Cerebellum (tissue), 4 donors: ENCODE measurements at places on chromosomes 5 and 9.

- no peak for DNase-seq
Measured at GRCh38 chr9:69020301-69021145, 6.6 kb upstream of the PRKACG start.

DNA sequence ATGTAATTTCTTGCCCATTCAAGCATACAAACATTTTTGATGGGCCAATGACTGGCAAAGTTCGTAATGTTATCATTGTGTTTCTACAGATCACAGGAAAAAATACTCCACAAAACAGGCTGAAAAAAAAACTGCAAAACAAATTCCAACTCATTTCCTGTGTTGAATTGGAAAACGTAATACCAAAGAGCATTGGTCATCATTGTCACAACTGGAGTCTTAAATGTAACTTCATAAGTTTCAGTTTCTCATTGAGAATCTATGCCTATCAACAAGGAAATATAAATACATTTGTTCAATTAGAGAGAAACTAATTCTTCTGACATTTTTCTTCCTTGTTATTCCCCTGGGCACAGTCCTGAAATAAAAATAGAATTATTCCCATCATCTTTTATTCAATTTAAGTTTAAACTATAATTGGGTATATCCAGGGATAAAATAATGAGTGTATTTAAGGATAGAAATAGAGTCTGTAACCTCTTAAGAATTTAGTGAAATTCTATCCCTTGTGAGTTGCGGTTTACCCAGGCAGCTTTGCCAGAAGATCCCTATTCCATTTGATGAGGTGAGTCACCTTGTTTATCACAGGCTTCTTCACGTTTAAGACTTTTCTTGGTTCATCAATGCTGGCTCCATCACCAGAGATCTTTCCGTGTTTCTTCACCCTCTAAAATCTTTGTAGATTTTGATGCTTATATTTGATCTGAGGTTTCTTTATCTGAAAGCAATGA, 112.7 kb upstream of the ITGA1 start:
- no peak for DNase-seq

GRCh38 chr5:113598926-113599325, 85.4 kb downstream of the YTHDC2 start:
- no peak for DNase-seq

DNA sequence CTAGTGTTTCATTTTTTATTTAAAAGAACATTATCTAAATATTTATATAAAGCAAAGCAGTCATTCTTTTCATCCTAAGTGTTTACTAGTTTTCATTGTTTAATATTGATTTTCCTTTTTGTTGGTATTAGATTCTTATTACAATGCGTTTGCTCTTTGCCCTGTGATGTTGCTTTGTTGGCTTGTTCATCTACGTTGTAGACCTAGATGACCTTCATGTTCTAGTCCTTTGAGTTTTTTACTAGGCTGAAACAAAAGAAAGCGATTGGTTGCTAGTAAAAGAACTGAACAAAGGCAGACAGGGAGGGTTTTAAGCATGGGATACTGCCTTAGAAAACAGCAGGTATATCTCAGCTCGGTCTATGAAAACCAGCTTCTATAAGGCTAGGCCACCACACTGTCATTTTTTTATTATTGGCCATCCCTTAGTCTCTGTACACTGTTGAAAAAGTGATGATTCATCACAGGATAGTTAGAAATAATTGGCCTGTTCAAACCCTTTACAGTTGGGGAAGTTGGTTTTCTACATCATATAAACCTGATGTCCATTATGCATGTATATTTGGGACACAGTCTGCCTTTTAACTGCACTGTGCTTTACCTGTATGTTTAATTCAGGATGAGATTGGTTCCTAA, 119.0 kb downstream of the ZCCHC7 start:
- DNase-seq: no peak

- DNase-seq: no peak
Measured at GRCh38 chr5:54616031-54616430, 98.5 kb downstream of the SNX18 start.

GRCh38 chr9:37407468-37407867, 15.0 kb upstream of the GRHPR start:
- no peak for DNase-seq

- DNase-seq: peak; percentile 87
Measured at GRCh38 chr9:78064075-78064474, 32.5 kb upstream of the GNAQ start.

GRCh38 chr5:83683836-83684235, 36.8 kb downstream of the HAPLN1 start:
- DNase-seq: no peak

GRCh38 chr5:35938568-35939227, at the start of gene CAPSL:
Gene CAPSL (minus strand): TSS chr5:35938622. CDS start chr5:35921120, 17,502 bp downstream.
- DNase-seq: peak; percentile 3

DNA sequence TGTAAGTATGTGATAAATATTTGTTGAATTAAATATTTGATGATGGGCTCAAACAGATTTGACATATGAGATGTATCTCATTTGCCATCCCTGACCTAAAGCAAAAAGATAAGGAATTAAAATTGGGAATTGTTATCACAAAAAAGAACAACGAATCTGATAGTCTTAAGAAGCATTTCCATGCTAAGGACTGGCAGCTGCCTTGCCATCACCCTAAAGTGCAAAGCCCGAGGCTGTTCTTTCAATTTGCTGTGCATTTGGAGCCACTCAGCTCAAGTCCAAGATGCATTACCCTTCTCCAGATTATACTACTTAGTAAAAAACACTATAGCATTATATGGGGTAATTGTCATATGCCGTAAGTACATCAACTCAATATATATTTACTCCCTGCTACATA, 618.3 kb upstream of the CLINT1 start:
- DNase-seq: no peak

DNA sequence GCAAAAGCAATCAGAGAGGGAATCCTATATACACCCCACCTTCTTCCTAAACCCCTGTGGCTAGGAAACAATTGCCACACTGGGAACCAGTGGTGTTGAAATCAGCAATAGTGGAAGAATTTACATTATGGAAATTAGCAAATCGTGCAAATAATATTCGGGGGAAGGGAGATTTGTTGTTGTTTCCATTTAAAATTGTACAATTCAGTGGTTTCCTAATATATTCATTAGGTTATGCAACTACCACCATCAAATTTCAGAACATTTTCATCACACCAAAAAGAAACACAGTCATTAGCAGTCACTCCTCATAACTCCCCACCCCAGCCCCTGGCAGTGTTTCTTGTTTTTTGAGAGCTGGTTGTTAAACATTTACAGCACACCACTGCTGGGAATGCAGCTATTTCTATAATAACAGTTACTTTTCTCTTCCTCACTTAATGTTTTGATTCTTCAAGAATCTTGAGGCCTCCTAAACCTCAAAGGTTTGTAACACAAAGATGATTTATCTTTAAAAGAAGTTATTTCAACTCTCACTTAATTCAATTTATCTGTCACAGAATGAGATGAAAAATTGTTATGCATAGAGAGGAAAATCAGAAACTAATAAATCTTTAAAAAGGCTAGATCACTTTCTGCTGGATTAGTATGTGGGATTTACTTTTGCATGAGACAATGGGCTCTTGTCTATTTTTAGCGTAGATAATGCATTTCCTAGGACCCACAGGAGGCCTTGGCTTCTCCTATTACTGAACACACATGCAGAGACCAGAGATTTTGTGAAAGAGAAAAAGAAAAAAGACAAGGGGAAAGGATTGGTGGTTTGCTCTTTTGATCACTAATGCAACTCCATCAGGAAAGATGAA, 91.8 kb upstream of the DAPK1 start:
- no peak for DNase-seq

DNA sequence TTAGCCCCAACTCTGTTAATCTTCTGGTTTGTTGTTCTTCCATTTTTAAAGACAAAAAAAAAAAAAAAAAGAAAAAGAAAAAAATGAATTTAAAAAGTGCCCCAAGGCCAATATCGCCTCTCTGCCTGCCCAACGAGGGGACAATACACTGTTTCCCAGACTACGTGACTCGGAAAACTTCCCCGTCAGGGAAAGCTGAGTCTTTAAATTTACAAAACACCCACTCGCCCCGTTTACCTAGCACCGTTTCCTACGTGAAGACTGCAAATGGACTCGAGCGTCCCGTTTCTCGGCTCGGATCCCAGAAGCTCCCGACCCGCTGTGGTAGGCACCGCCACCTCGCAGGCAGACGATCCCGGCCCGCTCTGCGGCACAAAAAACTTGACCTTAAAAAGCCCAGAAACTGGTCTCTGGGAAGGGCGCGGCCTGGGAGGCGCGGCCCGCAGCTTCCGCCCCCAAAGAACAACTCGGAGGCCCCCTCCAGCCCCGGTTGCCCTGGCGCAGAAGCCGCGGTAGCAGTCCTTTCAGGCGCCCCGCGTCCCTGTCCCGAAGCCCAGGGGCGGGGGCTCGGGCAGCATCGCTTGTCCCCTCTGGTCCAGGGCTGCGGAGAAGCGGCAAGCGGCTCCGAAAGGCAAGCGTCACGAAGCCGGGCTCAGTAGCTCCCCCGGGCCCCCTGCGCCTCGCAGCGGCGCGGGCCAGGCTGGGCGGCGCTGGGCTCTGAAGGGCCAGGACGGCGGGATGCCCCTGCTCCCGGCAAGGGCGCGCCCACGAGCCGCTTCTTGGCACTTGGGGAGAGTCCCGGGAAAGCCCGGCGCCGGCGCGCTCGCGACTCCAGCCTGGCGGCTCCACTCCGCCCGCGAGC, at the start of gene GCNT4:
Gene GCNT4, minus strand, starts transcription at position 367 of the 862 bp plus-strand sequence. CDS start 22,521 bp downstream, outside the sequence.
- no peak for DNase-seq

- no peak for DNase-seq
Measured at GRCh38 chr9:127045148-127045547, 77.3 kb downstream of the ANGPTL2 start.

GRCh38 chr5:176837707-176838115, 27.4 kb downstream of the UNC5A start:
- no peak for DNase-seq

GRCh38 chr5:120516805-120517204, 52.7 kb downstream of the PRR16 start:
- DNase-seq: peak; percentile 83

DNA sequence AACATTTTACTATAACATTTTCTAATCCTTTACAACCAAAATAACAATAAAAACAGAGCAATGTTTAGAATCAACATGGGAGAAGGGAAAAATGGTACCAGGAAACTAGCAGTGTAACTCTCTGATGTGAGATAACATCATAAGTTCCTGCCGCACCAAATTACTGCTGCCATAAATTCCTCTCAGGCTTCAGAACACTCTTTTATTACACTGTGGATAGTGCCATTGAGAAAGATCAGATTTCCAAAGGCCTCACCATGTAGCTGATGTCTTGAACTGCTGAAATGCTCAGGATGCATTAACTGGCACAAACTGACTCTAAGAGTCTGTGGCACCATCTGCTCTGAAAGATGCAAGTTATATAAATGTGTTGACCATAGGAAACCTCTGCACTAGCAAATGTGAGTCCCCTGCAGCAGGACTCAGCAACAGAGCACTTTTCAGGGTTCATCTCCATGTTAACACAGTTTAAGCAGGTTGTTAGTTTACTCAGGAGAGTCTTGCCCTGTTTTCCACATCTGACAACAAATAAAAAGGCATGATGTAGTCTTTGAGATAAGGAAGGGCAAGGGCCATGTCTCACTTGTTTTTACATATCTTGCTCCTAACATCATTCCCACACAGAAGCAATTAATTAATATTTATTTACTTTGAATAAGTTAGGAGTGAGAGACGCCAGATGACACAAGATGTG, 218.1 kb downstream of the CETN3 start:
- no peak for DNase-seq

DNA sequence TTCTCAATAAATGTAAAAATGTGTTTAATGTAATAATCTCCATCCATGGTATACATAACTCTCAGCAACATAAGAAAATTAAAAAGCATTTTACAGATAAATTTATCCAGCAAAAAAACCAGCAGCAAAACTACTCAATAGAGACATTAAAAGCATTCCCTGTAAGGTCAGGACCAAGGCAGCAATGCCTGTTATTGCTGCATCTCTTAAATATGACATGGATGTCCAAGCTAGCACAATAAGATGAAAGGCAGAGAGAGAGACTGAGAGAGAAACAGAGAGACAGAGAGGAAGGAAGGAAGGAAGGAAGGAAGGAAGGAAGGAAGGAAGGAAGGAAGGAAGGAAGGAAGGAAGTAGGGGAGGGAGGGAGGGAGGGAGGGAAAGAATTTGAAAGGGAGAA, 289.0 kb upstream of the PAPPA start:
- no peak for DNase-seq

DNA sequence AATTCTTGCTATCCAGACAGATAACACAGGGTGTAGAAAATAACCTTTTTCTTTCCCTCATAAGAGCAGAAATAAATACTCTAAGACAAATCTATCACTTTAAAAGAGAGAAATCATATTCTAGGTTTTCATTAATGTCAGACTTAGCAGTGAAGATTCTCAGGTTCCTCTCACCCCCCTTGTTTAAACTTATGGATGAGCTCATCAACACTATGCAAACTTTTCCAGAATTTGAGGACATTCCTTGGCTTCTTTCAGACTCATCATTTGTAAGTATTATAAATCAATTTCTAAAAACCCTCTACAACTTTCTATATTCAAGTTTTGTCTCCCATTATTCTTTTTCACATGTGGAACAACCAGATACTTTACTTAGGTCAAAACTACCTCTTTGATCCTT, 374.9 kb upstream of the TRPC7 start:
- DNase-seq: no peak

GRCh38 chr5:141508798-141509611, 20.1 kb downstream of the PCDHGC5 start:
- peak; percentile 55 for DNase-seq

DNA sequence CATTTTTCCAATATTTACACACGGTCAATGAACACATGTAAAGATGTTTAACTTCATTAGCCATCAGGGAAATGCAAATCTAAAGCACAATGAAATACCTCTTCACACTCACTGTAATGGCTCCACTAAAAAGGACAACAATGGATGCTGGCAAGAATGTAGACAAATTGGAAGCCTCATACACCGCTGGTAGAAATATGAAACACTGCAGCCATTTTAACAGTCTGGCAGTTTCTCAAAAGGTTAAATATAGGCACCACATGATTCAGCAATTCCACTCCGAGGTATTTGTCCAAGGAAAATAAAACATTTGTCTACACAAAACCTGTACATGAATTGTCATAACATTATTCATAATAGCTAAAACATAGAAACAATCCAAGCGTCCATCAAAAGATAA, 20.0 kb downstream of the RNF145 start:
- DNase-seq: no peak

GRCh38 chr9:129665814-129666520, 520 bp downstream of the PRRX2 start:
- DNase-seq: no peak

DNA sequence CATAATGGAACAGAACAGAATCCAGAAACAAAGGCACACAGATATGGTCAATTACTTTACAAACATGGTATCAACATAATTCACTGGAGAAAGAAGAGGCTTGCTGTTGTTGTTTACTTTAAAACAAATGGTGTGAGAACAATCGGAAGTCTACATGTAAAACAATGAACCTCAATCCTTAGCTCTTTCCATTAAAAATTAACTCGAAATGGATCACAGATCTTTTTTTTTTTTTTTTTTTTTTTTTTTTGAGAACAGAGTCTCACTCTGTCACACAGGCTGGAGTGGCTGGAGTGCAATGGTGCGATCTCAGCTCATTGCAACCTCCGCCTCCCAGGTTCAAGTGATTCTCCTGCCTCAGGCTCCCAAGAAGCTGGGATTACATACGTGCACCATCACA, 9.8 kb downstream of the SEMA4D start:
- no peak for DNase-seq
